ENCODE measurements at places on chromosomes 5 and 9.

GRCh38 chr5:52771343-52772039, 16.2 kb upstream of the ITGA1 start:
- DNase-seq = no peak

DNA sequence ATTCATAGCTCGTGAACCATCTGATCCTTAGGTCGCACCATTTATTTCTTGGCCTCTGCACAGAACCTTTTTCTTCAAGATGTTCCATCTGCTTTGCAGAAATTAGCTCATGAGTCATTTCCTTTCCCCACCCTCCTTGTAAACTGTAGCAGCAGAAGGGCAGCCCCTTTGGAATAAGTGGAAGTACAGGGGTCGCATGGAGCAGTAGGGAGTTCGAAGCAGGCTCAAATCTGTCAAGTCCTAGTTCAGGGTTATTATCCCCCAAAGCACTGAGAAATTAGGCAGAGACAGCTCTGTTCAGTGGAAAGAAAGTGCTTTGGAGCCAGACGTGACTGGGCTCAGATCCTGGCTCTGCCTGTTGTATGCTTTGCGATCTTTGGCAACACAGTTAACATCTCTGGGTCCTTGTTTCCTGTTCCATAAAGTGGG, 84.2 kb downstream of the SGCD start:
- no peak for DNase-seq

DNA sequence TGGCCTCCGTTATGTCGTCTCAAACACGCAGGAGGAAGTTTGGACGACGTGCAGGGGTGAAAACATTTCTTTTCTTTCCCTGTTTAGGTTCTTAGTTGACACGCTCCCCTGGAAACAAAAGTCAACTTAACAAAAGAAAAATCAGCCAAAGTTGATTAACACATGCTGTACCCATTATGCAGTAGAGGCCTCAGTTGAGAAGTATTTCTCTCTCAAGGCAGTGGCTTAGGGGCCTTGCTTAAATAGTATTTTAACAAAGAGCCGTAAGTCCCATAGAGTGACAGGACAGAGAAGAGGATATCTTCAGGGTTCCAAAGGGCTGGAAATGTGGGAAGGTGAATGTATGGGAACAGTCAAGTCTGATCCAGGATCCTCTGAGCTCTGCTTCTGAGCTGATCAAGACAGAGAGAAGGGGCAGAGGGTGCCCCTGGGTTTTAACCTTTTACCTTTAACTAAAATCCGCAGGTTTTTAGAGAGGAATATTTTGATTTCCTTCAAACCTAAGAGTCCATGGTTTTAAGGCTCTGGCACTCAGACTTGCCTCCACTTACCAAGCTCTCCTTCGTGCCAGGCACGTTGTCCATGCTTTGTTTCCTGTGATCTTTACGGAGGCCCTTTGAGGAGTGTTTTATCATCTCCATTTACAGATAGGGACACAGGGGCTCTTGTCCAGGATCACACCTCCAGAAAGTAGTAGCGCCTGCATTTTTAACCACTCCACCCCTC, 629 bp upstream of the CD74 start:
- no peak for DNase-seq

- DNase-seq = no peak
Measured at GRCh38 chr5:33509036-33509435, 68.3 kb downstream of the TARS1 start.

DNA sequence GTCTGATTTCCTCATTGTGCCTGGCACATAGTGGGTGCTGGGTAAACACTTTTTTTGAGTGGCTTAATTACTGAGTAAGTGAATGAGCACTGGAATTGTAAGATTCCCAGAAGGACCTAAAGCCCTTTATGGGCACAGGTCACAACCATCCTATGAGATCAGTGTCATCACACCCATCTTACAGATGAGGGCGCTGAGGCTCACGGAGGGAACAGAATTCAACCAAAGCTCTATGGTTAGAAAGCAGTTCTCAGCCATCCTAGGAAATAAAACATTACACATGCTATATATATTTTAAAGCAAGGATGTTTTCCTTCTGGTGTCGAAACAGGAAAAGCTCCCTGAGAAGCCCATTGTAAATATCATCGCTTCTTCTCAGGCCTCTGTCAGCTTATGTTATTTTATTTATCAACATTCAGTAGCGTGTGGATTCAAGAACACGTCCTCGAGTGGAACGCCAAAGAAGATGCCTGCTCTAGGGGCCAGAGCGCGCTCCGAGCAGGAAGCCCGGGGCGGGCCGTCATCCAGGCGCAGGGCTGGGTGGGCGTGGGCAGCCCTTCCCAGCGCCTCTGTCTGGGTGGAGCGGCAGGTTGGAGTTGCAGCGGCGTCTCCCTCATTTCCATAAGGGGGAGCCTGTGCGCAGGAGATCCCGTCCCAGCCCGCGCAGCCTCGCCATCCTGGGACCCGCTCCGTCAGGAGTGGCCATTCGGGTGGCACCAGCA, 155.8 kb upstream of the SMIM23 start:
- no peak for DNase-seq

DNA sequence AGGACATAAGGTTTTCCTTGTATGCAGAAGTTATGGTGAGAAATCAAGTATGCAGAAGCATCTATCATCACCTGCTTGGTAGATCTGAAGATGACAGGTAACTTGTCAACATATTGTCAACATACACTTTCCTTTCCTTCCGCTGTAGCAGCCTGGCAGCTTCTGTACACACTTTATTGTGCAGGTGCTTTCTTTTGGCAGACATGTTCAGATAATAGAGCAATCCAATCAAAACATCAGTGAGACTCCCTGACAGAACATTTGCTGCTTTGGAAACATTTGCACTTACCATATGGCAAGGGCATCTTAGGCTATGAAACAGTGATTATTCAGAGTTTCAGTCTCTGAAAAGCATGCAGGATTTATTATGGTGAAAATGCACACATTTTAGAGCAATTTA, 161.1 kb upstream of the CDH12 start:
- no peak for DNase-seq

DNA sequence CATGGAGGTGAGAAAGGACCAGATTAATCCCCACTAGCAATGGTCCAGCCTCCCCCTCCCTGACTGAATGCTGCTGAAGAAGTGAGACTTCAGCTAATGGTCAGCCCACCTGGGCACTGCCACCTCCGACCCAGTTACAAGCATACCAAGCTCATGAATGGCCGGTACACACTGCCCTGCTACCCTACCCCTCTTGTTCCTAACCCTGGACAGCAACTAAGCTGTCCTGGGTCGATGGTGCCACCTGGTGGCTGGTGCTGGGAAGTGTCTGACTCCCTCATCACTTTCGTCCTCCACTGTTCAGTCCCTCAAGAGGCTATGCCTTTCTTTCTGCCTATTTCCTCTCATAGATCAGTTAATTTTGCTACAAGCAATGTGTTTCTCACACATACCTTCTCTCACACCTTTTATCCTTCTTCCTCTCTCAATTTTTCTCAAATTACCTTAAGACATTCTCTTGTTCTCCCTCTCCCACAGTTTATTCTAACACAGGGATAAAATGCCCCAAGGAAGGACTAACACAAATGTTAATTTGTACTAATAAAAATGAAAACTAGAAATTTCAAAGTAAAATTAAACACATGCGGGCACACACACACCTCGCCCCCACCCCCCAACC, 42.4 kb downstream of the PAX5 start:
- DNase-seq = no peak

GRCh38 chr5:55932700-55933099, 62.1 kb downstream of the IL6ST start:
- DNase-seq = no peak

DNA sequence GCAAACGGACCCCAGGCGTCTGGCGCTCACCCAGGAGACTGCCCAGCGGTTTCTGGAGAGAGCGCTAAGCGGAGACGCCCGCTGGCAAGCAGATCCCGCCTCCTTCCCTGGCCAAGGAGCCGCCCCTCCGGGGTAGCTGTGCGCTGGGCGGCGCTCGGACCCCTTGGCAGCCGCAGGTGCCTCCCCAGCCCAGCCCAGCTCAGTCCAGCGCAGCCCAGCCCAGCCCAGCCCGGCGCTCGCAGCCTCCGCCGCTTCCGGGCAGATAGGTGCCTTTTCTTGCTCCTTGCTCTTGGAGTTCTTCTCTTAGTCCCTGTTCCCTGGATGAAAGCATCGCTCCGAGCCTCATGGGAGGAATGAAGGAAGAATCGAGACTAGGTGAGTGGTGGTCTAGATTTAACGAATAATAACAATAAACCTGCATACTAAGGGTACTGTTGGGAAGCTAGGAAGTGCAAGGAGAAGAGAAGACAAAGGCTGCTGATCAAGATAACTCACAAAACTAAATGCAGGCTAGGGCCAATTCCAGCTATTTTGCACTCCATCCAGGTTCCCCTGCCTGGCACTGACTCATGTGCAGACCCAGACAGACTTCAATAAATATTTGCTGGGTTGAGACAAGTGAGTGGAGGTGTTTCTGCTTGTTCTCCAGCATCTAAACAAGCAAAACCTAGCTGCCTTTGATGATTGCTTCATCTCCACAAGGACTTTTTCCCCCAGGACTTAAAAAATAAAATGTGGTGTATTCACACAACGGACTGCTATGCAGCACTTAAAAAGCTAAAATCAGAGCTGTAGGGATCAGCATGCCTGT, at the start of gene STK32A:
TSS of gene STK32A (plus strand) at position 202 of the 811 bp plus-strand sequence. CDS start 4,609 bp downstream, outside the sequence.
- peak; percentile 66 for DNase-seq

- DNase-seq = no peak
Measured at GRCh38 chr5:31236339-31236738, 42.9 kb downstream of the CDH6 start.

- DNase-seq = no peak
Measured at GRCh38 chr5:80251636-80252035, 4.2 kb downstream of the SERINC5 start.

DNA sequence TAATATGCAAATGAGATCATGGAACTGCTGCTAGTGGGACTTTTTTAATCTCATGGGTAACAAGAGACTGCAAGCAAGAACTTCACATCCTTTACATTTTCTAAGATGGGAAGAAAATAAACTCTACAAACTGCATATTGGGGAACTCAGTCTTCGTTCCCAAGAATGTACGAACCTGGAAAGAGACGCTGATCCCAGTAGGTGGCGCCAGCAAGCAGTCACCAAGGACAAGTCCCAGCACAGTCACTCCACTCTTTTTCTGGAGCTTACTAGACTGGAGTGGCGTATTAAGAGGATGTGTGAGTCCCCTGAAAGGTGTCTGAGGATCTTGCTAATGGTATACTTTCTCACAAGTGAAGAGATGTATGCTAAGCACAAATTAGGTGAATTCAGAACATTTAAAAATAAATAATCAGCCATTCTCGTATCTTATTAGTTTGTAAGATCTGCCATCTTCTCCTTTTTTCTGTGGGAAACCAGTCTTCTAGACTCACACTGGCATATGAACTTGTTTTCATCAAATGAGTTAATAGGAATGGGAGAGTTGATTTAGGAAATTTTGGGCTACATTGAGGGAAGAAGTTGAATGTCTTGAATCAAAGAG, 16.0 kb upstream of the PUM3 start:
- peak; percentile 30 for DNase-seq

DNA sequence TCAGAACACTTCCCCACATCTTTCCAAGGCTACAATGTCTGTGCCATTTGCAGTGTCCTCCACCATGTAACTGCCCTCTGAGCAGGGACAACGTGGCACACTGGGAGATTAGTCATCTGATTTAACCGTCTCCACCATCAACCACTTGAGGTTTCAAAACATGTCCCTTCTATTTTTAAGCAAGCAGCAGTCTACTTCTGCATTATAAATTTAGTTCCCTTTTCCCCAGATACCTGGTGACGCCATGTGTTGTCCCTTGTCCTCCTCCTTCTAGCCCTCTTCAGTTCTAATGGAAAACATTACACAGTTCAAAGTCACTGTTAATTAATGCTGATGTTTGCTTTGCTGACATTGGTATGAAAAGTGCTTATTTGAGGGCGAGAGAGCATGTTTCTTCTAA, 52.8 kb downstream of the ATP10B start:
- no peak for DNase-seq

DNA sequence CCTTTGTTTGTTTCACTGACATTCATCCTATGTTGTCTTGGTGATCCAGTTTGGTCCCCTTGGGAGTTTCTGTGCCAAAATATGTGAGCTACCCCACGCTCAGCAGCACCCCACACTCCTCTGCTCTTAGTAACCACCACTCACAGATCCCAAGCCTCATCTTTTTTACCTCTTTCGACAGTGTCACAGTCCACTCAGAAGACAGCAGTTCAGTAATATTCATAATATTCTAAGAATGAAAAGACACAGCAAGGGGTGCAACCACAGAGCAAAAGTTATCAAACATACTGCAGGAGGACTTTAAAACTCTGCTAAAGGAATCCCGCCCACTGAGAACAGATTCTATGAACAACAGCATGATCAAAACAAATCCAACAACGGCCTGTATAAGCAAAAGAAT, 28.2 kb downstream of the RNF130 start:
- no peak for DNase-seq

- DNase-seq = no peak
Measured at GRCh38 chr5:95850391-95850894, 27.9 kb upstream of the GLRX start.

DNA sequence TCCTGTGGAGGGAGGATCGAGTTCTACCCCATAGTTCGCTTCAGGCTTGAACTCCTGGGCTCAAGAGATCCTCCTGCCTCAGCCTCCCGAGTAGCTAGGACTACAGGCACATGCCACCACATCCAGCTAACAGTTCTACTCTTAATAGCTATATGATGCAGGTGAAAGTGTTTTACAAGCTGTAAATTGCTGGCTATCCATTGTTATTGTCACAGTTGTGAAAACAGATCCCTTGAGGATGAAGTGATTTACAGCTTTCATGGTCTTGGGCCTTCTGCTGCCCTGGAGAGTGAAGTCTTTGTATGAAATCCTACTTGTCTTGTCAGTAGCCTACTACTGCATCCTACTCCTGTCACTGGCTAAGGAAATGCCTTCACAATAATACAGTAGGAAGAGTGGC, 48.0 kb downstream of the GRAMD2B start:
- DNase-seq = no peak

- peak; percentile 26 for DNase-seq
Measured at GRCh38 chr9:21294364-21294774, 10.7 kb downstream of the IFNA5 start.

- no peak for DNase-seq
Measured at GRCh38 chr9:129072171-129072570, 8.7 kb upstream of the DOLPP1 start.

DNA sequence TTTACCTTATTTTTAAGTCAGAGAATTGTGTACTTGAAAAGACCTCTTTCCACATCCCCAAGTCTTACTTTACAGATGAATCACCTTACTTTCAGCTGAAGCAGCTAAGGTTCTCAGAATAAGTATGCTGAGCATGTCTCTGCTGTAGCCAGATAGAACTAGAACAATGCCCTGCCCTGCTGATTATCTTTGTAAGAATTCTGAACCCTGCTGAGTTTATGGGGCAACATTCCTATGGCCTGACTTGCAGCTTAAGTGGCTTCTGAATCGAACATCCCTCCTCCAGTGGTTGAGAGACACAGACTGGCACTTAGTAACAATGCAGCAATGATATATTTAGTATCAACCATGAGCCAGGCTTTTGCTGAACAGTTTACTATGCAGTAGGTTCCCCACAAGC, 592.0 kb upstream of the WWC1 start:
- DNase-seq = peak; percentile 41

DNA sequence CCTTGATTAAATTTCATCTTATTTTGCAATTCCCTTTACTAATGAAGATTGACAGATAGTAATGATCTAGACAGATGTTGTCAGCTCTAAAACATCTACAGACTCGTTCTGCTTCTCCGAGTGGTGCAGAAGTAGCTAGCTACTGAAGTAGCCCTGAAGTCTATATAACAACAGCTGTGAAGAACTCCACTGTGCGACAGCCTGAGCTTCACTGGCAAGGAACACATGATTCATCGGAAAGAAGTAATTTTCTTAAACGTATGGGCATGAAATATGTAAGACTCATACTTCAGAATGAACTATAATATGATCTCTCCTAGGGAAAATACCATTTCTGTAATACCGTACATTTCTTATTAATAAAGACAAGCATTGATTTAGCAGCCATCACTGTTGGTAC, 96.2 kb downstream of the TRPM3 start:
- no peak for DNase-seq

Data from H54 (cell line).